ENCODE measurements at places on chromosomes 6 and 20.
A peak's percentile ranks its signal among the peaks of the same experiment; 100 is the strongest.

- no peak for DNase-seq
Measured at GRCh38 chr6:82506526-82506925, 142.9 kb downstream of the TPBG start.

GRCh38 chr20:40359131-40359912 is 329.7 kb downstream of the MAFB start:
- DNase-seq = no peak

- DNase-seq = no peak
Measured at GRCh38 chr6:39898625-39899024, 35.6 kb downstream of the MOCS1 start.

DNA sequence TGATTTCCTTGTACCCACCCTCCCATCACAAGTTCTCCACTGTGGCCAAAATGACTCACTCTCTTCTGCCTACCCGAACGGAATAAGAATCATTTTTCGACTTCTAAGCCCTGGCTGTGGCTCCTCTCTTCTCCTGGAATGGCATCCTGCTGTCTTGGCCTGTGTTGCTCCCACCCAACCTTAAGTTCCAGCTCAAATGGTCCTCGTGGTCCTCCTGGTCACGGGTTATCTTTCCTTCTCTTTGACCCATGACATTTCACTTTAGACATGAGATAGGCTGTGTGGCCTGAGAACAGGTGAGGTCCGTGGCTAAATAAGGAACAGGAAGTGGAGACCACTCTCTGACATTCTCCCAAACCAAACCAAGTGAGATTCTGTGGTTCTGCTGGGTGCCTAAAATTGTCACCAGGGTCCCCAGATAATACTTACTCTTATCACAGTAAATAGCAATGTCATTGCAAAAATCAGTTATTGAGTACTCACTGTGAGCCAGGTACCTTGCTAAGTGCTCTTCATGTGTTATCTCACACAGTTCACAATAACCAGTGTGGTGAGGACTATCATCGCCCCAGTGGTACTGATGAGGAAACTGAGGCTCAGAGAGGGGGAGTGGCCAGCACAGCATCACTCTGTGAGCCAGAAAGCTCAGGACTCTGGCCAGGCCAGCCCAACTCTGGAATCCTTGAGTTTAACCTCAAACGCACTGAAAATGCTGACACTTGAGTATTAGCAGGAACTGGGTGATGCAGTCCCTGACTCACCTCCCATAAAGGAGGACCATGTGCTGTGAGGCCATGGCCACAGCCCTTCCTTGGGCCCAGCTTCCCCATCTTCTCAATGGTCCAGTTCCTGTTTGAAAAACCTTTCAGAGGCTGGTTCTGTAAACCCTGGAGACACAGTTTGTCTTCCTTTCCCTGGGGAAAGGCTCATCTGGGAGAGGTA is 74.8 kb upstream of the SIRPA start:
- no peak for DNase-seq

- no peak for DNase-seq
Measured at GRCh38 chr6:14547284-14547998, 429.9 kb downstream of the CD83 start.

DNA sequence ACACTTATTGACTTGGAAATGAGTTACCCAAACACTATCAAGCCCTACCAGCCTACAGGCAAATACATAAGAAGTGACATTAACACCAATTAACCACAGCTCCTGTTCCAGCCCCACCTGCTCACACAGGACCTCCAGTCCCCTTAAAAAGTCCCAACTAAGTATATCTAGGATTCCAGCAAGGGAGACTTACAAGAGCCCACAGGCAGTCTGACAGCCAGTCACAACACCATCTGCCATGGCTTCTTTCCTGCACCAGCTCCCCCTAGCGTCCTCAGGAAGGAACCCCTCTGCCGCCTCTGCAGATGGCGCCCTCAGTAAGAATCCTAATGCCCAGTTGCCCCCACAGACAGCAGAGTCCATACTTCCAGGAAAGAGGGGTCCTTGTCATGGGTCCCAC is 122.1 kb downstream of the HIVEP2 start:
- DNase-seq = no peak

GRCh38 chr6:162726947-162727321 is 632 bp downstream of the PRKN start:
- no peak for DNase-seq

DNA sequence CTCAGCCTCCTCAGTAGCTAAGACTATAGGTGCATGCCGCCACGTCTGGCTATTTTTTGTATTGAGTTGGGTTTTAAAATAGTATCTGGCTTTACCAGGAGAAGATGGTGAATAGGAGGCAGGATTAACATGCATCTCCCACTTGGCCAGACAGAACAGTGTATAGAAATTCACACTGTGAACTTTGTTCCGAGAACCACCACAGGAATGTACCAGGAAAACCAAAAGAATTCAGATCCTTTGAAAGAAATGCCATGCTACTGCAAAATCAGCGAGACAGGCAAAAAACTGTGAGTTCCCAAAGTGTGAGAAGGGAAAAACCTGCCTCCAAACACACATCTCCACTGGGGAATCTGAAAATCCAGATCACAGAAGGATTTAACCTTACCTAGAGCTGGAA is 327.6 kb downstream of the NKAIN2 start:
- no peak for DNase-seq

DNA sequence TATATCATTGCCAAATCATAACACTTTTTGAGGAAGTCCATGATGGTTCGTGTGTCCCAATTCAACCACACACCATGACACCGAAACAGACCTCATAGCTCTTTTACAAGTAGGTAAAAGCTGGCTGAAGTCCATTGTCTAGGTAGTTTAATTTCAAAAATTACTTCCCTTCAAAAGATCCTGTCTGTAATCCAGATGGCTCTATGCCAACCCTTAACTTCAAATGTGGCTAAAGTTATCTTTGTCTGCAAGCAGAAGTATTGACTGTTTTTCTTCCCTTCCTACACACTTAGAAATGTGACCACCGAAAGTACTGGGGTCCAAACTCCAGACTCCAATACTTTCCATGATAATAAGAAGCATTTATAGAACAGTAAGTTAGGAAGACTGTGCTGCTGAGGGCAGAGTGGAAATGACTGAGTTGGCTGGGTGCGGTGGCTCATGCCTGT is 8.3 kb upstream of the TIAM2 start:
- DNase-seq = no peak

DNA sequence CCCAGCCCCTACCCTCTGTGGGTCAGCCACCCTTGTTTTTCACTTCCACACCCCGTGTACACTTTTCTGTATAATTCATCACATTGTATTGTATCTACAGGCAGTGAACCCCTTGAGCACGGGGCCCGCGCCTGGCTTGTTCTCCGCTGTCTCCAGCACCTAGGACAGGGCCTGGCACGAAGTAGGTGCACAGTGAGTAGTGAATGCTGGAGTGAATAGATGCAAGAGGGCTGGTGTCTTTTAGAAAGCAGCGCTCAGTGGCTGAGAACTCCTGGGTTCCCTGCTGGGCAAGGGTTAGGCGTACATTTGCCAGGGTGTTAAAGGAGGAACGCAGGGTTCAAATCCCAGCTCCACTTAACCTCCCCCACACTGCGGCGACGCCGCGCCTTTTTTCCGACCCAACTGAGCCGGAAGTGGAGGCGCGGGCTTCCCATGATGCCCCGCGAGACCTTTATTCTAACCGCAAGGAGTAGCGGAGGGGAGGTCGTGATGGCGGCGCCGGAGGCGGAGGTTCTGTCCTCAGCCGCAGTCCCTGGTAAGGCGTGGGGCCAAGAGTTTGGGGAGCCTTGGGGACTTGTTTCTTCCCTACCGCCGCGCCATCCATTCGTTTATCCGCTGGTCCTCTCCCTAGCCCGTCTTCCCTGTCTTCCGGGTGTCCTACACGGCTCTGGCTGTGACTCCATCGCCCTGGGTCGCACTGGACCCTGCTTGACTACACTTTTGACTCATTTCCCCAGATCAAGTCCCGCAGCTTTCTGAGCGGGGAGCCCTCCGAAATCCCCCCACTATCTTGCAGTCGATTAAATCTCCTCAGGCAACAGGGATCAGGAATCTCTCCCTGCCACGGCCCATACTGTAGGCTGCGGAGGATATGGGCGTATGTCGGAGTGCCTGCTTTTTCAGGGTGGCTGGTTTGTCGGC is at the start of gene MAD2L1BP:
MAD2L1BP (plus strand) TSS at position 454 of the 921 bp plus-strand sequence; CDS start at position 490, 36 bp downstream.
- DNase-seq = peak; percentile 75

GRCh38 chr6:158174514-158174913 is 6.4 kb downstream of the GTF2H5 start:
- DNase-seq = no peak

DNA sequence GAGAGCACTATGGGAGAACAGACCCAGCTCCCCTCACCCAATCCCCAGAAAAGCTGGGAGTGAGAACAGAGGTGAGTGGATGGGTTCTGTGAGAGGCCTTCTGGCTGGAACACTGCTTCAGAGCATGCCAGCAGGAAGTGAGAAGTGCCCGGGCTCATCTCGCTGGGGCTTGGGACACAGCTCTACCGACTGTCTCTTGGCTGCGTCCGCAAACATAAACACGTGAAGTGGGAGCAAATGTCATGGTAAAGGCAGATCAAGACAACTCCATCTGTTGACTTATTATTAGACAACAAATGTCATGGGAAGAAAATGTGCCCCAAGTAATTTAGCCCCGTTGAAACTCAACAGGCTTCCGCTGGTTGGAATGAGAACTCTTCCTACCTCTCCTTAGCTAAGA is 25.9 kb downstream of the GNAS-AS1 start:
- no peak for DNase-seq

- DNase-seq = no peak
Measured at GRCh38 chr20:37681384-37682112, 12.3 kb upstream of the CTNNBL1 start.

DNA sequence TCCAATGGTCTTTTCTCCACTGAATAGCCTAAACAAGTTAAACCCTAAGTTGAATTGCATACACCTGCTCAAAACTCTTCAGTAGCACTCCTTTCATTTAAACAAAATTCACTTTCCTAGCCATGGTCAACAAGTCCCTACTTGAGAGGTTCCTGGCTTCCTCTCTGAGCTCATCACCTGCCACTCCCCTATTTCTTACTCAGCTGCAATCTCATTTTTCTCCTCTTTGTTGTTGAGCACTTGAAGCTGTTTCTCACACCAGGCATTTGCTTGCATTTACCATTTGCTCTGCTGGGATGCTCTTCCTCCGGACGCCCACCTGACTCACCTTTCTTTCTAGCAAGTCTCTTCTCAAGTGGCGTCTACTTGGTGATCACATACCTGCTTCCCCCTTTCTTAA is 38.5 kb downstream of the EDN1 start:
- DNase-seq = no peak

DNA sequence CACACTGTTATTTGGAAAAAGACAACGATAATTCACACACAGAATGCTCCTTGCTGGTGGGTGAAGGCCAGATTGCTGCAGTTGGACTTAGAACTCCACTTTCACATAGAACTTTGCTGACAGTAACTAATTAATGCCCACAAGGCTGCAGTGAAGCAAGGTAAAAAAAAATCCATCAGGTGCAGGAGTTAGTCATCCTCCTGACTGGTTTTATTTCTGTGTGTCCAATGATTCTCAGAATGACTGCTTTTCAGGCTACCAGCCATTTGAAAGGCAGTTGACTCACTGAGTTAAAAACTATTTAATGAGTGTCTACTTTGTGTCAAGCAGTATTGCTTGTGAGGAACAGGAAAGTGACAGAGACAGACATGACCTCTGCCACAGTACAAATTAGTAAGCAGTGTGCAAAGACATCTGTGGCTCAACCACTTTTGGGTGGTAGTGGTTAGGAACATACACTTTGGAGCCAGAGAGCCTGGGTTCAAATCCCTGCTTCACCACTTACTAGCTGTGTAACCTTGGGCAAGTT is 41.9 kb downstream of the ELOVL5 start:
- no peak for DNase-seq

DNA sequence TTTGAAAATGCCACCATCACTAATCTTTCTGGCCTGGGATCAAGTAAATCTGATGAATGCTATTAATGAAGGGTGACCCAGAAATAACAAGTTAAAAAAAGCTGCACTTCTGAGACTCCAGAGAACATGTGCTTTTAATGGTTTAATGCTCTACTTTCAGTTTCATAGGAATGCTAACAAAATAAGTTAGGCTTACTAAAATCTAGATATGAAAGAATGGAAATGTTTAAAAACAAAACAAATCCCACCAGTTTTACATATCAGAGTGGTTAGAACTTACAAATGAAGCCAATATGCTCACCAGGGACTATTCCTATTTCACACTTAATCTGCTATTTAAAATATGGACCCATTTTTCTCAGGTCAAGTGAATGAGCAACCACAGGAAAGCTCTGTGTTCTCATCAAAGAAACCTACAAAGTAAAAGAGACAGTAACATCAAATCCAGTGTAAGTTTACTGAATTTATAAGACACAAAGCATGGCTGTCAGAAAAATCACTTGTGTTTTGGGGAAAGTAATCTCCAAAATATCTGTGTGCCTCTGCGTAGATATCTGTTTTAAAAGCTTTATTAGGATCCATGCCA is 40.3 kb downstream of the FYN start:
- no peak for DNase-seq

- no peak for DNase-seq
Measured at GRCh38 chr6:106974999-106975737, 639 bp upstream of the CD24 start.

DNA sequence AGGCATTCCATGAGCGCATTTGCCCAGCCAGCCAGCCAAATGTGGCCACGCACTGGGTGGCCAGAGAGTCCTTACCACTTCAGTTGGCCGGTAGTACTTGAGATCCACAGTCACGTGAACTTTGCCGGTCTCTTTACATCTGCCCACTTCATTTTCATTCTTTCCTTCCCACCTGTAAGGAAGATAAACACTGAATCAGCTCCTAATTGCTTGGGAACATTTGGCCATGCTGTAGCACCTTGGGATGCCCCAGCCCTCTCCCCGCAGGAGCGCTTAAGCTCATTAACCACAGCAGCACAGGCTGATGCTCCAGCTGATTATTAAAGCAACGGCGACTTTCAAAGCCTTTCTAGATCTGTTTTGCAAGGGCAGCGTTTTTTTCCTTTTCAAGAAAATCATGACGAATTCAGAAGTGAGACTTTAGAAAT is 116.6 kb downstream of the FOXC1 start:
- DNase-seq = no peak

GRCh38 chr6:135314543-135314942 is 133.4 kb downstream of the MYB start:
- DNase-seq = no peak

DNA sequence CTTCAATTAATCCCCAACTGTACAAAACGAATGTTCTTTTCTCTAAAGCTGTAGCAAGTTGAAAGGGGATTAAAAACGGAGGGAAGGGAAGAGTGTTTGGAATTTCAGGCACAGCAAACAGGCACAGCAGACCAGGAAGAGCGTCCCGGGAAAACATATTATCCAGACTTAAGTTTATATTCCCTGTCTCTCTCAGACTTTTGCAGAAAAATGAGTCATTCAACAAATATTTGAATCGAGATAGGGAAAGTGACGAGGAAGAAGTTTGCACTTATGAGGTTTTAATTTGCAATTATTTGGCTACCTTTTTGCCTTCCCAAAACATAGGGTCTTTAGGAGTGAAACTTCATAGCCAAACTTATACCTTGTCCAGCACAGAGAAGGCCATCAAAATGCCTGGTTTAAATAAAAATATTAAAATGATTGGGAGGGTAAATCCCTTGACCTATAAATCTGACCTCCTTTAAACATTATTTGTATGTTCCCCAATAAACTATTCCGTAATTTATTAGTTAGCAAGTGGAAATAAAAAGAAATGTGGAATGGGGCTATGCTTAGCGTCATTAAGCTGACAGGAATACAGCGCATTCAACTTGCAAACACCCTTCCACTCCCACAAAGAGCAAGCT is 16.0 kb downstream of the HFE start:
- DNase-seq = no peak

GRCh38 chr20:25206063-25206403 is 10.5 kb downstream of the ENTPD6 start:
- no peak for DNase-seq

All from stimulated activated CD4-positive, alpha-beta T cell treated with anti-CD3 and anti-CD28 coated beads, Interleukin-12 subunit alpha, Interleukin-12 subunit beta, amount 100 ng/mL, for 48 hours (primary cell).